ENCODE measurements at places on chromosomes 1 and 21. TPM values are rescaled to one million over a fixed set of nuclear protein-coding genes. Genes with fewer than 3 reads are reported as not detected.

The PADI4 gene
- not detected for polyA plus RNA-seq

The FCRL2 gene
- polyA plus RNA-seq, result 0.03 TPM

The BROX gene
- 29.5 TPM for polyA plus RNA-seq

The TMEM240 gene
- 0.98 TPM for polyA plus RNA-seq

The RIPPLY3 gene
- polyA plus RNA-seq, result not detected

The PDPN gene
- 17.2 TPM for polyA plus RNA-seq

The FOXO6 gene
- polyA plus RNA-seq, result 0.42 TPM

The TRIM58 gene
- polyA plus RNA-seq, result 0.04 TPM

The ABCD3 gene
- 15.8 TPM for polyA plus RNA-seq

The IGFN1 gene
- 2.7 TPM for polyA plus RNA-seq

The HMCN1 gene
- polyA plus RNA-seq, result 1.3 TPM

The SLAMF7 gene
- 0.07 TPM for polyA plus RNA-seq

The ZNF695 gene
- polyA plus RNA-seq, result not detected

The CADM3 gene
- polyA plus RNA-seq, result 0.79 TPM

The HFM1 gene
- polyA plus RNA-seq, result 0.46 TPM

The KRTAP10-10 gene
- not detected for polyA plus RNA-seq

The CD53 gene
- polyA plus RNA-seq, result 1.5 TPM

The DVL1 gene
- polyA plus RNA-seq, result 206 TPM

The PRAMEF1 gene
- polyA plus RNA-seq, result not detected

The LRRC8C gene
- polyA plus RNA-seq, result 1.8 TPM

The CD2 gene
- polyA plus RNA-seq, result 0.21 TPM

The ARHGEF16 gene
- polyA plus RNA-seq, result 0.52 TPM

The HPDL gene
- polyA plus RNA-seq, result 0.73 TPM

The CA6 gene
- not detected for polyA plus RNA-seq

The DISC1 gene
- 0.35 TPM for polyA plus RNA-seq

The PGLYRP4 gene
- polyA plus RNA-seq, result not detected

The GCSAML gene
- polyA plus RNA-seq, result 0.01 TPM

The HUNK gene
- 0.05 TPM for polyA plus RNA-seq

The TNFSF18 gene
- polyA plus RNA-seq, result not detected

The GPATCH2 gene
- polyA plus RNA-seq, result 3.3 TPM

The C1orf116 gene
- polyA plus RNA-seq, result 0.35 TPM

The STPG1 gene
- polyA plus RNA-seq, result 4.2 TPM

The HES3 gene
- not detected for polyA plus RNA-seq

The GNL2 gene
- 104 TPM for polyA plus RNA-seq

The FCMR gene
- polyA plus RNA-seq, result 2.2 TPM

The NHLH2 gene
- not detected for polyA plus RNA-seq

The SPRR3 gene
- polyA plus RNA-seq, result not detected

The FCRL5 gene
- 0.04 TPM for polyA plus RNA-seq

The KCNE1 gene
- 0.35 TPM for polyA plus RNA-seq

The MIGA1 gene
- 19.3 TPM for polyA plus RNA-seq

The ATP1A2 gene
- polyA plus RNA-seq, result 162 TPM

The C1orf87 gene
- polyA plus RNA-seq, result not detected

The ERVH48-1 gene
- 0.03 TPM for polyA plus RNA-seq
